Left ventricle myocardium inferior (tissue), 1 donor: ENCODE measurements at places on chromosomes 1 and 21. TPM values are rescaled to one million over a fixed set of nuclear protein-coding genes. Genes with fewer than 3 reads are reported as not detected.

SPRR2A gene
- not detected for total RNA-seq

EPHA8 gene
- total RNA-seq = not detected

TMPRSS15 gene
- not detected for total RNA-seq

C1orf115 gene
- 14.2 TPM for total RNA-seq

DNA sequence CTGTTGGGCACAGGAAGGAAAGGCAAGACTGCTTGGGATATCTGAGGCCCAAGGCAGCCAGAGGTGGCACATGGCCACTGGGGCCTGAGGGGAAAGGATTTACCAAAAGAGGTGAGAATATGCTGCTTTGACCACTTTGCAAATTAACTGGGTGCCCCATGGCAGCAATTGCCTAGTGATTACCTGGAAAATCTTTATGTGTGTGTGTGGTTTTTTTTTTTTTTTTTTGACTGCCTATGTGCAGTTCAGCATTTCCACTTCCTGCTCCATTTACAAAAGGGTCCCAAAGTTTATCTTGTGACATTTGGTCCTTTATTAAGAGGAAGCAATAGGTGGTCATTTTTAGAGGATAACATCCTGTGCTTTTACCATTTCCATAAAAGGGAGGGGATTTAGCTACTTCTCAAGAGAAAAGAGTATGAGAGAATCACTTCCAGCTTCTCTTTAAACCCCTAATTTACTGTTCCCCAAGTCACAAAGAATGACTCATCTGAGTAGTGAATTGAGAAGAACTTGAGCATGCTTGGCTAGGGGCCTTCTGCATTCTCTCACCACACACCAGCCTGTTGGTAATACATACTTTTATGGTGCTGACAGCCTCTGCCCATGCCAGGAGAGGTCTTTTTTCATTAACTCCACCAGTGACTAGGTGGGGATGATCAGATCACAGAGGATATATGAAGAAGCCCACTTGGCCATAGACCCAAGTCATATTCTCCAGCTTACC lies 52.1 kb downstream of the SYDE2 start:
- H3K27me3 ChIP-seq = no peaks in the 10 kb centered on the region
- no peaks in the 10 kb centered on the region for H3K36me3 ChIP-seq
- H3K27ac ChIP-seq = peak overlapping the region; percentile 37

DNA sequence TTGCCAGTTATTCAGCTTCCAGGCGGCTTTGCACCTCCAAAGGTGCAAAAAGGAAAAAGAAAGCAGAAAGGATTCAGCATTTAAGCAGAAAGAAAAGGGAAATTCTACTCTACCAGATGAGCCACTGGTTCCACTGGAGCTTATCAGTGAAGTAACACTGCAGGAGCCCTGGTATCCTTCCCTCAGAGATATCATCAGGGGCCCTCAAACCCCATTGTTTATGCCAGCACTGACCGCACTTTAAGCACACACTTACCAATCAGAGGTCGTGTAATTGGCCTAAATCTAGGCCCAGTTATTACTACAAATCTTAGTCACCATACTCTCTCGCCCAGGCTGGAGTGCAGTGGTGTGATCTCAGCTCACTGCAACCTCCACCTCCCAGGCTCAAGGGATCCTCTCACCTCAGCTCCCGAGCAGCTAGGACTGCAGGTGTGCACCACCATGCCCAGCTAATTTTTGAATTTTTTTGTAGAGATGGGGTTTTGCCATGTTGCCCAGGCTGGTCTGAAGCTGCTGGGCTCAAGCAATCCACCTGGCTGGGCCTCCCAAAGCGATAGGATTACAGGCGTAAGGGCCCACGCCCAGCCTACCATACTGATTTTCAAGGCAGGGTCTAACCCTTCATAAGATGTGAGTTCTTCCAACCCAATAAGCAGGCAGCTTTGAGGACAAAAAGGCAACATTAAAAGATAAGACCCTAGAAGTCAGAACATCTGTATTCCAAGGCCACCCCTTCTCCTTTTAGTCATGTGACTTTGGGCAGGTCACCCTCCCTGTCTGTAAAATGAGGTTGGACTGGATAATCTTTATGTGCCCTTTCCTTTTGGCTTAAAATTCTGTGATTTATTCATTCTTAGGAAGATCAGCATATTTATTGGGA lies 125.3 kb downstream of the SYT2 start:
- no peak overlapping the region for H3K4me3 ChIP-seq
- H3K36me3 ChIP-seq = peaks cover 35% of the 10 kb centered on the region
- no peaks in the 10 kb centered on the region for H3K27me3 ChIP-seq
- DNase-seq = no peak

- no peak overlapping the region for H3K27ac ChIP-seq
- no peak overlapping the region for H3K4me3 ChIP-seq
- no peaks in the 10 kb centered on the region for H3K36me3 ChIP-seq
- no peaks in the 10 kb centered on the region for H3K4me1 ChIP-seq
Measured at GRCh38 chr1:199403531-199404116, 623.9 kb upstream of the NR5A2 start.

GRCh38 chr1:36217670-36218069 lies 6.6 kb upstream of the THRAP3 start:
- peak overlapping the region; percentile 48 for H3K27ac ChIP-seq
- no peak for DNase-seq
- no peak overlapping the region for H3K4me3 ChIP-seq
- H3K27me3 ChIP-seq = no peaks in the 10 kb centered on the region
- H3K4me1 ChIP-seq = peaks cover 10% of the 10 kb centered on the region

- H3K4me1 ChIP-seq = peaks cover 99% of the 10 kb centered on the region
- H3K36me3 ChIP-seq = no peaks in the 10 kb centered on the region
- no peak overlapping the region for H3K4me3 ChIP-seq
- no peaks in the 10 kb centered on the region for H3K27me3 ChIP-seq
- no peak for DNase-seq
Measured at GRCh38 chr1:184905601-184906322, 68.5 kb downstream of the NIBAN1 start.

GRCh38 chr1:115302390-115302961 lies 35.6 kb downstream of the NGF start:
- no peaks in the 10 kb centered on the region for H3K36me3 ChIP-seq
- H3K27me3 ChIP-seq = no peaks in the 10 kb centered on the region
- peak overlapping the region; percentile 54 for H3K27ac ChIP-seq
- H3K4me1 ChIP-seq = peaks cover 47% of the 10 kb centered on the region
- H3K4me3 ChIP-seq = no peak overlapping the region
